ENCODE measurements at places on chromosomes 6 and 20. TPM values are rescaled to one million over a fixed set of nuclear protein-coding genes. Genes with fewer than 3 reads are reported as not detected.

GRM1 gene
- not detected for polyA plus RNA-seq

PFDN4 gene
- 64.5 TPM for polyA plus RNA-seq

OR2B6 gene
- polyA plus RNA-seq: not detected

ELOVL4 gene
- polyA plus RNA-seq: not detected

HLA-DMB gene
- polyA plus RNA-seq: 1,202 TPM

DNA sequence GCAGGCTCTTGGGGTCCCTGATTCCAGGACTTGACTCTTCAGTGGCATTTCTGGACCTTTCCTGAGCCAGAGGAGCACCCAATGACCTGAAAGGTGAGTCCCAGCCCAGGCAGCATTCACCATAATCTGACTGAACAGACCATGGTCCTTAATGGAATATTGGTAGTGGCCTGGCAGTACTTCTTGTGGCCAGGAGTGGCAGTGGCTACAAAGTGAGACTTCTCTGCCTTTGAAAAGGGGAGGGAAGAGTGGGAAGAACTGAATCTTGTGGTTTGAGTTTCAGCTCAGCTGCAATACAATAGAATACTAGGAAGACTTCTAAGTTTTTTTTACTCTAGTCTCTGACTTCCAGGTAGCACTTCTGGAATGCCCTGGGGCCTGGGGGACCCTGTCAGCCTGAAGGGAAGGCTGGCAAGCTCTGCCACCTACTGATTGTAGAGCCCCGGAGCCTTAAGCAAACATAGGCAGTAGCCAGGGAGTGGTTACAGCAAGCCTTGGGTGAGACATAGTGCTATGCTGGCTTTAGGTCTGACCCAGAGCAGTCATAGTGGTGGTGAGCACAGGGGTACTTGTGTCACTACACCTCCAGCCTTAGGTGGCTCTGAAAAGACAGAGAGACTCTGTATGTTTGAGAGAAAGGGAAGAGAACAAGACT lies 674.2 kb upstream of the MANEA start:
- H3K27ac ChIP-seq: no peak overlapping the region
- no peak overlapping the region for H3K4me3 ChIP-seq
- H3K4me1 ChIP-seq: no peaks in the 10 kb centered on the region
- no peaks in the 10 kb centered on the region for H3K36me3 ChIP-seq
- no peak for DNase-seq
- no peaks in the 10 kb centered on the region for H3K27me3 ChIP-seq

- peaks cover 4% of the 10 kb centered on the region for H3K27me3 ChIP-seq
- no peak for DNase-seq
- H3K4me1 ChIP-seq: peaks cover 7% of the 10 kb centered on the region
- H3K36me3 ChIP-seq: peaks cover 2% of the 10 kb centered on the region
Measured at GRCh38 chr6:147063469-147064031, 140.7 kb upstream of the STXBP5 start.

GRCh38 chr6:73722318-73723060 lies 26.5 kb downstream of the CD109 start:
- H3K4me1 ChIP-seq: peaks cover 4% of the 10 kb centered on the region
- no peak for DNase-seq
- H3K27me3 ChIP-seq: no peaks in the 10 kb centered on the region
- no peak overlapping the region for H3K4me3 ChIP-seq

- no peak overlapping the region for H3K27ac ChIP-seq
- H3K4me3 ChIP-seq: no peak overlapping the region
- H3K27me3 ChIP-seq: no peaks in the 10 kb centered on the region
Measured at GRCh38 chr6:11788043-11788442, 9.4 kb upstream of the ADTRP start.

Measured in naive B cell (primary cell).